ENCODE measurements at places on chromosomes 11 and 22.
A peak's percentile ranks its signal among the peaks of the same experiment; 100 is the strongest.

GRCh38 chr22:38881464-38881871 lies 9.5 kb upstream of the CBX6 start:
- no peak for DNase-seq

GRCh38 chr11:44316659-44317240 lies 6.8 kb upstream of the ALX4 start:
- no peak for DNase-seq

DNA sequence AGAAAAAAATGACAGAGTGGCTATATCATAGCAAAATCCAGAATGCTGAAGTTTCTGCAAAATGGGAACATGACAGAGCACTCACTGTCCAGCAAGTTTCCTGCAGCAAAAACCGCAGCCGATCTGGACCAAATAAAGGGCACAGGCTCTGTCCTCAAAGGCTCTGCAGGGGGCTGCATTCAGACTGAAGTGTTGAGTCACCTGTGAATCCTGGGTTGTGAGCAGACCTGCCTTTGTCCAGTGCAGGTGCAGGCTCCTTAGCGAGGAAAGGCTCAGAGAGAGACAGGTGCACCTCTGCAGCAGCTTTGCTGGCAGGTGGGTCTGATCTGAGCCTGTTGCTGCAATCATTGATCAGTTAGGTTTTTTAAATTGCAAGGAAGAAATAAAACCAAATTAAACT lies 29.3 kb upstream of the NFAM1 start:
- DNase-seq = no peak

GRCh38 chr11:35344681-35345574 lies 74.4 kb downstream of the SLC1A2 start:
- no peak for DNase-seq

- no peak for DNase-seq
These were observed 38.7 kb upstream of the C11orf87 start for GRCh38 chr11:109383306-109383705.

DNA sequence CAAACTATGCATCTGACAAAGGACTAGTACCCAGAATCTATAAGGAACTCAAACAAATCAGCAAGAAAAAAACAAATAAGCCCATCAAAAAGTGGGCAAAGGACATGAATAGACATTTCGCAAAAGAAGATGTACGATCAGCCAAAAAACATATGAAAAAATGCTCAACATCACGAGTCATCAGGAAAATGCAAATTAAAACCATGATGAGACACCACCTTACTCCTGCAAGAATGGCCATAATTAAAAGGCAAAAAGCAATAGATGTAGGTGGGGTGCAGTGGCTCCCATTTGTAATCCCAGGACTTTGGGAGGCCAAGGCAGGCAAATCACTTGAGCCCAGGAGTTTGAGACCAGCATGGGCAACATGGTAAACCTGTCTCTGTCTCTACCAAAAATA lies 10.4 kb upstream of the OR10V1 start:
- no peak for DNase-seq

DNA sequence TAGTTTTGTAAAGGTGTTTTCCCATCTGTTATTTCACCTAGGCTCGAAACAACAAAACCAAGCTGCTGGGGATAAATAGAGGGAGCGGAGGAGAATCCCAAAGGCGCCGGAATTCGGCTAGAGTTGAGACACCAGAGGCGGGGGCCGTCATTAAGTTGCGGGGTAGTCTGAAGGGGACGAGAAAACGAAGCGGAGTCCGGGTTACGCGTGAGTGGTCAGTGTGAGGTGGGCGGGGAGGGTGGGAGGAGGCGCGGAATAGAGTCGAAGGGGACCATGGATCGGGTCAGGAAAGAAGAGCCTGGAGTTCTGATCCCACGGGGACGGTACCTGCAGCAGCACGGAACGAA lies 361 bp downstream of the SRPRA start:
- DNase-seq = no peak

DNA sequence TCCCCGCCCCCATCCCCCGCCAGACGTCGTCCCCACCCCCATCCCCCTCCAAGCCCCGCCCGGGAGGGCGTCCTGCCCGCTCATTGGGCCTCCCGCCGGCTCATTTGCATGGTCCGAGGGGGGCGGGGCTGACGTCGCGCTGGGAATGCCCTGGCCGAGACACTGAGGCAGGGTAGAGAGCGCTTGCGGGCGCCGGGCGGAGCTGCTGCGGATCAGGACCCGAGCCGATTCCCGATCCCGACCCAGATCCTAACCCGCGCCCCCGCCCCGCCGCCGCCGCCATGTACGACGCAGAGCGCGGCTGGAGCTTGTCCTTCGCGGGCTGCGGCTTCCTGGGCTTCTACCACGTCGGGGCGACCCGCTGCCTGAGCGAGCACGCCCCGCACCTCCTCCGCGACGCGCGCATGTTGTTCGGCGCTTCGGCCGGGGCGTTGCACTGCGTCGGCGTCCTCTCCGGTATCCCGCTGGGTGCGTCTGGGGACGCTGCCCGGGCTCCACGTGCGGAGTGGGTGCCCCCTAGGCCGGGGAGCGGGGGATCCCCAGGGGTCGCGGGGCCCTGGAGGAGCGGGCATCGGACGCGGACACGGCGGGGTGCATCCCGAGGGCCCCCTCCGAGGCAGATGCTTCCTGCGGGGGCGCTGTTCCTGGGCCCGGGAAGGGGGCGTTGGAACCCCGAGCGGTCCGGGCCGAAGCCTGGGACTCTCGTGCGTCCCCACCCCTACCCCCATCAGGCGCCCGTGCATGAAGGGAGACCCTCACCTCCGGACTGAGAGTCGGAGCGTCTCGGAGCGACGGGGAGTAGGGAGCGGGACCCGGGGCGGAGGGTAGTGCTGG lies at the start of gene PNPLA3:
Gene PNPLA3, plus strand, starts transcription at position 175 of the 834 bp plus-strand sequence. Its CDS starts 107 bp downstream, at position 282.
- peak; percentile 74 for DNase-seq

DNA sequence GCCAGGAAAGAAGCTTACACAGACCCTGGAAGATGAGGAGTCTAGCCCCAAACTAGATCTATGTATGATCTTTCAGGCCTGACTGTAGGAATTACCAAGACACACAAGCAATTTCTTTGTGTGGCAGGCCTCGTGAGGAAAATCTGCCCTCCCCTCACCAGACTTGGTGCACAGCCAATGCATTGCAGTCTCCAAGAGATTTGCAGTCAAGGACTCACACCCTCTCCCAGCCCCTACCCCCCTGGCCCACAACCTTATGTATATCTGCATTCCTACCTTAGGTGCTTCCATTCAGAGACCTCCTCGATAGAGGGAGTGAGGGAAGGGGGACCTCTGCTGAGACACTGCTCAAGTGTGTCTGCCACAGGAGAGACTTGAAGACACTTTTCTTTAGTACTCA lies 9.8 kb downstream of the OR8B12 start:
- DNase-seq = no peak

DNA sequence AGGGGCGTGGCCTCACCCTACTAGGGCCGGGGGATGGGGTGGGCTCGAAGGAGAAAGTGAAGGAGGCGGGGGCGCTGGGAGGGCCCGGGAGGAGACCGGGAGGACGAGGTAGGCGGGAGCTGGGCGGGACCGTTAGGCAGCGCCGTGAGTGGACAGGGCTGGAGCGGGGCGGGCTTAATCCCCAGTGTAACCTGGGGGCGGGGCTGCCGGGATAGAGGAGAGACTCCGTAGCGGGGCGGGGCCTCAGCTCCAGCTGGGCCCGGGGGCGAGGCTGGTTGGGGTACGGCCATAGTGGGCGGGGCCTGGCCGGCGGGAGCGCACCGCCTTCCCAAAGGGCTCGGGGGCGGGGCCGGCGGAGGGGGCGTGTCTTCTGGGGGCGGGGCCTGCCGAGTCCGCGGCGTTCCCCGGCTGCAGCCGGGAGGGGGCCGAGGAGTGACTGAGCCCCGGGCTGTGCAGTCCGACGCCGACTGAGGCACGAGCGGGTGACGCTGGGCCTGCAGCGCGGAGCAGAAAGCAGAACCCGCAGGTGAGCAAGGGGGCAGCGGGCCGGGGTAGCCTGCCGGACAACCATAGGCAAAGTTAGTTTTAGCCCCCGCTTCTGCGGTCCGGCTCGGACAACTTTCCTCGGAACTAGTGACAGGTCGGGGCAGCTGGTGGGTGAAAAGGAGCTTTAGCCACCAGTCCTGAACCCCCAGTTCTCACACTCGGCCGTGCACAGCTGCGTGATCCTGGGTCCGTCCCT lies at the start of gene CD82:
Gene CD82, plus strand, starts transcription at position 453 of the 742 bp plus-strand sequence. CDS start 29,000 bp downstream, outside the sequence.
- DNase-seq = peak; percentile 91

DNA sequence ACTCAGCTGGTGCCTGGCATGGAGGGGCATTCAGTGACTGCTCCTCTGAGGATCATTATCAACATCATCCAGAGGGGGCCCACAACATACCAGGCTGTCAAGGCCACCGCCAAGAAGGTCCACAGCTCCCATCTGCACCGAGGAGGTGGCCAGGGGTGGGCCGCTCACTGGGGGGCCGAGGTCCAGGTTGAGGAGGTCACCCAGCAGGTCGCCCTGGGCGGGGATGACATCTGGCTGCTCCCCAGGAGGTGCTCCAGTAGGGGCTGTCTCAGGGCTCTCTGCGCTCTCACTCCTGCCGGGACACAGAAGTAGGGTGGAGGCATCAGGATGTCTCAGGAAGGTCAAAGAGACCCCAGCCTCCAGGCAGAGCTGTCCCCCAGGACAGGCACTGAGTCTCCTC lies 25.1 kb upstream of the RASL10A start:
- DNase-seq = no peak

- no peak for DNase-seq
These were observed 124.2 kb downstream of the APIP start for GRCh38 chr11:34791780-34792542.

GRCh38 chr22:17866127-17866526 lies 91.9 kb upstream of the BID start:
- no peak for DNase-seq

GRCh38 chr11:101185985-101186384 lies 56.4 kb upstream of the PGR start:
- no peak for DNase-seq

- DNase-seq = no peak
These were observed 2.7 kb downstream of the REXO2 start for GRCh38 chr11:114441921-114442320.

DNA sequence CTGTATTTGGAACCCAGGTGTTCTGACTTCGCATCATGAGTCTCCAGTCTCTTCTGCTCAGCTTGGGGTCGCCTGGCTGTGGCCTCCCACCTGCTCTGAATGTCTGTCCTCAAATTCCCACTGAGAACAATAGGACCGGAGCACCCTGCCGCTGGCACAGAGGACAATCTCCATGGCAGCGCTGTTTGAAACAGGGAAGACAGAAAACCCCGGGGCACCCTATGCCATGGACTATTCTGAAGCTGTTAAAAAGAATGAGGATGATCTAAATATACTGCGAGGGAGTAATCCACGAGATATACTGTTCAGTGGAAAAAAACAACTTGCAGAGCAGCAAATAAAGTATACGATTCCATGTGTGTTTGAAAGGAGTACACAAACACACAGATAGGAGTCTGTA lies 415.6 kb upstream of the NARS2 start:
- no peak for DNase-seq

DNA sequence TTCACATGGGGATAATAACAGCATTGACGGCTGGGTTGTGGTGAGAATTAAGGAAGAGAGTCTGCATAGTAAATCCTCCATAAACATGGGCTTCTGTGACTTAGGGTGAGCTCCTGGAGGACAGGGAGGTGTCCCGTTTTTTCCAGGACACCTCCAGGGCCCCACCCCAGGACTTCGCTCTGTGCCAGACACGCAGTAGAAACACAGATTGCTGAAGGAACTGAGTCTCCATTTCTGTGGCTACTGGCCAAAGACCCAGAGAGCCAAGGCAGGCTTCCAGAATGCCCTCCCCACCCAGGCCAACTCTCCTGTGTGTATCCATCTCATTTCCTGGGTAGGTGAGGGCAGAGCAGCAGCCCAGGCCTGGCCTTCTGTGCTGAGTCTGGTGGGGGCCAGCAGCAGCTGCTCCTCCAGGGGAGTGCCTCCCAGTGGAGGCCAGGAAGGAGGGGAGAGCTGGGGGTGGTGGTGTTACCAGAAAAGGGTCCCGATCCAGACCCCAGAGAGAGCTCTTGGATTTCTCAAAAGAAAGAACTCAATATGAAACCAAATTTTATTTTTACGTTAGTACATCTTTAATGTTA lies 9.5 kb upstream of the RFPL3 start:
- no peak for DNase-seq

GRCh38 chr22:35728639-35729308 lies 11.1 kb downstream of the APOL5 start:
- no peak for DNase-seq

- no peak for DNase-seq
These were observed 277.4 kb downstream of the FAM76B start for GRCh38 chr11:95512177-95512576.

DNA sequence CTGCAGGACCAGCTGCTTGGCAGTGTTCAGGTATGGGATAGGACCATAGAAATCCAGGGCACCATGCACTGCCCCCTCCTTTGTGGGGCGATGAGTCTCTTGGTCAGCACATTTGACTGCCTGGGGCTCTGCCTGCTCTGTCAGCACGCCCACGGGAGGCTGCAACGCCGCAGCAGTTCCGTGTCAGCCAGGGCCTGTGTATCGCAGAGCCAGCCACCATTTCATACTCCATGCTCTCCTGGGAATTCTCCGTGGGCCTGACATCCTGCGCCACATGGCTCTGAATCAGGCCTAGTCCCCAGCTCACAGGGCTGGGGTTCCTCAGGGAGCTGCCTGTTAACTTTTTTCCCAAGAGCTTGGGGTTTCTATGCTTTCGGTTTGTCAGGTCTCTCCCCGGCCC lies 16.9 kb upstream of the RELT start:
- DNase-seq = no peak

DNA sequence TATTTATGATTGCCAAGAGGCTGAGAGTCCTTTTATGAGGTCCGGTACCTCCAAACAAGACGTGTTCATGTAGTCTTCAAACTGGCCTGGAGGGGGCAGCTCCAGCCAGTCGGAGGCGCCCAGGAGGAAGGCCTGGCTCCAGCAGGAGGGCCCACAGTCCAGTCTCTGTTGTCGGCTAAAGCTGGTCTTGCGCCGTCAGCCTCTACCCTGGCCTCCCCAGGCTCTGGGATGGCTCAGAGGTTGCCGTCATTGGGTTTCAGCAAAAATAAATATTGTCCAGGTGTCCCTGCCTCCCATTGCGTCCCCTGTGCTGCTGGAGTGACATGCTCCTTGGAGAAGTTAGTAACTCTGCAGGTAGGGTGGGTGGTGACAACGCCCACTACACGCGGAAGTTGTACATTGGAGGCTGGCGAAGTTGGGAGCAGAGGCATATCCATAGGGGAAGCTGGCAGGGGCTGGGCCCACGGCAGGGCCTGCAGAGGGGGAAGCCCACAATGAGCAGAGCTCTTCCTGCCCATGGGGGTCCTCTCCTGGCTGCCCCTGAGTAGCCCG lies 1.0 kb upstream of the SLC25A1 start:
- peak; percentile 70 for DNase-seq

- DNase-seq = no peak
These were observed 142.6 kb downstream of the CSNK2A3 start for GRCh38 chr11:11210446-11210845.

- DNase-seq = no peak
These were observed 38.0 kb downstream of the RTN4R start for GRCh38 chr22:20229916-20230775.

- no peak for DNase-seq
These were observed 478.1 kb upstream of the CHORDC1 start for GRCh38 chr11:90700789-90701439.

- no peak for DNase-seq
These were observed 34.2 kb upstream of the LMO1 start for GRCh38 chr11:8297781-8298440.

GRCh38 chr11:59266491-59266890 lies 53.8 kb upstream of the MPEG1 start:
- no peak for DNase-seq
